ENCODE measurements at places on chromosomes 13 and 19. TPM values are rescaled to one million over a fixed set of nuclear protein-coding genes. Genes with fewer than 3 reads are reported as not detected.

VSTM2B gene
- not detected for total RNA-seq

ZNF154 gene
- 4.4 TPM for total RNA-seq

DNAJC15 gene
- 10.8 TPM for total RNA-seq

PSPC1 gene
- 62.4 TPM for total RNA-seq

CALR3 gene
- total RNA-seq: not detected
